ENCODE measurements at places on chromosomes 11 and 22. TPM values are rescaled to one million over a fixed set of nuclear protein-coding genes. Genes with fewer than 3 reads are reported as not detected.

VWA5A gene
- 18.1 TPM for polyA plus RNA-seq

- DNase-seq, result no peak
These were observed 44.0 kb downstream of the FDX1 start for GRCh38 chr11:110473706-110474105.

DNA sequence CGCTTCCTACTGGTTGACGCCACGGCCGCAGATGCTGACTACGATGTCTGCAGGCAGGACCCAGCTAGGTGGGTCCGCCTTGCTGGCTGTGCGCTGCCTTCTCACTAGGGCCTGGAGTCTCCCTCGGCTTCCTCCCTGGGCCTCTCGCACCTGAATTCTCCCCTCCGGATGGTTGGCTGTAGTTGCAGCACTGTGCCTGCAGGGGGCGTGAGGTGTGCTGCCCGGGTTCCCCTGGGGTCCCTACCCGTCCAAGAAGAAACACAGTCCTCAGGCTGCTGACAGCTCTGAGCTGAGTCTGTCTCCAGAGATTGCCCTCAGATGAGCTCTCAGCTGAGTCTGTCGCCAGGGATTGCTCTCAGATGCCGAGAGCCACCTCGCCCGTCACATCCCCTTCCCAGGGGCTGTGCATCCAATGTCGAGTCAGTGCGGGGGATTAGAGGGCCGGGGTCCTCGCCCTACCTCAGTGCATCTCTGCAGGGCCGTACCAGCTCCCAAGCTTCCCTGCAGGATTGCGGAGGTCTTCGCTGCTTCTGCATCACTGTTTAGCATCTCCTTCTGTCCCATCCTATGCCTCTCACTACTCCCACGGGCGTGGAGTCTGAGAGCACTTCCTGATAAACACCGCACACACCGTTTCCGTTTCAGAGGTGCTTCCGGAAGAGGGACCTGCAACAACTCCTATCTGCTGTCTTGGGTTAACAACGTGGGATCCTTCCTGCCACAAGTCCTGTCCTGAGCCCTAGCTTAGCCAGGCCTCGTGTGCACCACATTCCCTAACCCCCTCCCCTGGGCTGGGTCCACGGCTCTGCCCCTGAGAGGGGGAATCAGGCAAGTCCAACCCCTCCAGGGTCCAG is 196.9 kb downstream of the CSNK2A3 start:
- DNase-seq, result no peak

GRCh38 chr11:20600551-20600950 is 1.1 kb downstream of the SLC6A5 start:
- DNase-seq, result no peak

- peak; percentile 45 for DNase-seq
These were observed 61.6 kb downstream of the LRP5 start for GRCh38 chr11:68373815-68374501.

DNA sequence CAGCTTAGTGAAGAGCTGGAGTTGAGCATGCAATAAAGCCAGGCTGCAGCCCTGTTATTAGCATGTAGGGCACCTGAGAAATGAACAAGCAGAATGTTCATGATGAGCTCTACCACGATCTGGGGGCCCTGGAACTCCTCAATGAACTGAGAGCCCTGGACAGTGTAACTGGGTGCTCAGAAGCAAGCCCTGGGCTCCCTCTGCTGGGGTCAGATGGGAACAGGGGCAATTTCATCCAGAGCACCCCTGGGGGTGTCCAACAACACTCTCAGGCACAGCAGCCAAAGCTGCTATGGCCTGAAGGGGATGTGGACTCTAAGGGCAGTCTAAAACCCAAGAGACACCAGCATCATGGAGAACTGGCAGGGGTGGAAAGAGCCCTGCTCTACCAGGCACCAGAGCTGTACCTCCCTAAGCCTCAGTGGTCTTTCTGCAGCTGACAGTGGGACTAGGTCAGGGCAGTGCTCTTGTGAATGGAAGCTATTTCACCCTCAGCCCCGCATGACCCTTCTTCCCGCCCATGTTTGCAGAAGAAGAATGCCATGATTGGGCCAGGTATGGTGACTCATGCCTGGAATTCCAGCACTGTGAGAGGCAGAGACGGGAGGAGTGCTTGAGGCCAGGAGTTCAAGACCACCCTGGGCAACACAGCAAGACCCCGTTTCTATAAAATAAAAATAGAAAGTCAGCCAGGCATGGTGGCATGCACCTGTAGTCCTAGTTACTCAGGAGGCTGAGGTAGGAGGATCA is 28.9 kb downstream of the THOC5 start:
- DNase-seq, result no peak

- DNase-seq, result peak; percentile 59
These were observed 29.0 kb upstream of the FGF3 start for GRCh38 chr11:69848201-69848600.

DNA sequence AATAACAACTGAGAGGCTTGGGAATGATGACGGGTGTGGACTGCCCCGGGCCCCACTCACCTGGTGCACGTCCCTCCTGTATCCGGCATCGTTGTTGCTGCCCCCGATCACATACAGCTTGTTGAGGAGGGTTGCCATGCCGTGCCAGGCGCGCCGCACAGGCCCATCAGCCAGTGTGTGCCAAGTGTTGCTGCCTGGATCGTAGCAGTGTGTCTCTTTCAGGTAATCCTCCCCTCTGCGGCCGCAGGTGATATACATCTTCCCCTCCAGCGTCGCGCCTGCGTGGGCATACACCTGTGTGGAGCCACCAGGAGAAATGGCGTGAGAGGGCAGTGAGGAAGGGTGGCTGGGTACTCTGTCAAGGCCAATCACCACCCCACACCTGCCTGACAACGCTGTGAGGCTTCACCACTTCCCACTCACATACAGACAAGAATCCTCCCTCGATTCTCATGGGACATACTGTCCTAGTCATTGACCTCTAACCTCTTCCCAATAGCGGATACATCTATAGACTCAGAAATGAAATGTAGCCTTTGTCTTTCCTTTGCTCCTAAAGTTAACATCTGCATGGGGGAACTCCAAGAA is 8.9 kb upstream of the SCARF2 start:
- no peak for DNase-seq

OR8I2 gene
- polyA plus RNA-seq, result not detected

DNA sequence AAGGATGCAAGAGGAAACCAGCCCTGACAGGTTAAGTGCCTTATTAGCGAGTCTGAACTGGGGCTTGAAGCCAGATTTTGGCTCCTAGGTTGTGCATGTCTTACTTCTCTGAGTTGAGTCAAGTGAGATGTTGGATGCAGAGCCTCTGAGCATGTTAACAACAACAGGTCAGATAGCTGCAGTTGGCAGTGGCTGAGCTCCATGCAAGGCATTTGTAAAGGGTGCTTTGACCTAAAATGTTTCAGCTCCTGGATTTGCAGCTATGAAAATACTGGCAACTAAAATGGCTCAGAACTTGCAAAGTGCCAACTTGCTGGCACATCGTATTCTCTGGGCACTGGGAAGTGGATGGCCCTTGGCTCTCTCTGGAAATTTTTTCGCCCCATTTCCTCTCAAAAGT is 16.4 kb upstream of the CSRP3 start:
- DNase-seq, result no peak

DNA sequence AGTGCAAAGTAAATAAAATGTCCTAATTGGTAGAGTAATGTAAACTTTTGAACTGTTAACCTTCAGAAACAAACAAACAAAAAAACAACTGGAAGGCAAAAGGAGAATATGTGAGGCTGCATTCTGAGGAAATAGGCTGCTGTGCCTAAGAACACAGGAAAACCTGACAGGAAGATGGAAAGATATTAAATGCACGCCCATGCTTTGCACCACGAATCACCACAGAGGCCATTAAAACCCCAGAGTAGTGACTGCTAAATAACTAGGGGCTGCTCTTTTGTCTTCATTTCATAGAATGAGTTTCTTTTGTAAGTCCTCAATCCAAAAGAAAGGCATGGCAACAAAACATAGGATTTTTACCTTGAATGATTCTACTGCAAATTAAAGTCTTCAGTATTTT is 436.0 kb downstream of the RAB38 start:
- no peak for DNase-seq

POTEH gene
- not detected for polyA plus RNA-seq

GRCh38 chr22:46108564-46109473 is 41.5 kb upstream of the PPARA start:
- DNase-seq, result no peak

DNA sequence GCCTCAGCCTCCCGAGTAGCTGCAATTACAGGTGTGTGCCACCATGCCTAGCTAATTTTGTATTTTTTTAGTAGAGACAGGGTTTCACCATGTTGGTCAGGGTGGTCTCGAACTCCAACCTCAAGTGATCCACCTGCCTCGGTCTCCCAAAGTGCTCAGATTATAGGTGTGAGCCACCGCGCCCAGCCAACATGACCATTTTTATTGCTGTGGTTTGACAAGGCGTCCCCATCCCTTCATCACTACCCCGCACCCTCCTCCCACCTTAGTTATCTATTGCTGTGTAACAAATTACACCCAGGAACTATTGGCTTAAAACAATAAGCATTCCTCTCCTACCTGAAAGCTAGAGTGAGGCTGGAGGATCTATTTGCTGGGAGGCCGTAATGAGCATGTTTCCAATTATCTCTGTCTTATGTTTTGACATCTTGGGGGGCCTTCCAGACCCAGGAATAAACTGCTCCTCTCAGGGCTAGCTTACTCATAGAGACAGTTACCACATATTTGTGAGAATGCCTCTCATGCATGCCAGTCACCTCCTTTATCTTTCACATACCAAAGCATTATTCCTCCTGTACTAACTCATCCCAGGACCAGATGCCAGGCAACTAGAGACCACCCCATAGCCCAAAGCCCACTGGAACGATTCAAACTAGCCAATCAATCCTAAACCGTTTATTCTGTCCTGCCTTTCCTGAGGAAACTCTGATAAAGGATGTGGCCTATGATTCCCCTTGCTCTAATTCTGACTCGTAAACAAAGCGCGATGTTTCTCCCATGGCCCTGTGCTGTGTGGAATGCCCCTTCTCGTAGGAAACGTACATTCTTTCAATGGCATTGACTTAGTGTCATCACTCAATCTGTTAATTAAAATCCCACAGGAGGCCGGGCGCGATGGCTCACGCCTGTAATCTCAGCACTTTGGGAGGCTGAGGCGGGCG is 19.4 kb downstream of the SNU13 start:
- DNase-seq, result no peak

DNA sequence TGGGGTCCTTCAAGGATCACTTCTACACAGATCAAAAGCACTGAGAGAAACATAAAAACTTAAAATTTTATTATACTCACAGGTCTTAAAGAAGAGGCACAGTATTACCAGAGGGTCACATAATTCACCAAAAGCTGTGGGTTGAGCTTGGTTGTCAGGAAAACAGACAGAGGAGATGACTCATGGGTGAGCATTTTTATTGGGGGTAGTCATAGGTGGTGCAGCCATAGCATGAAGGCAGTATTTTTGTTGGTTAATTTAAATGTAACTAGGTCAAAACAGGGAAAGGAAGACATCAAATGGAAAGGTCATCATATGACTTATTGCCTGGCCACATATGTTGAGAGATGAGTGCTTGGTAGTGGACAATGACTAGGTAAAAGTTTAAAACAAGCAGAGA is 24.2 kb downstream of the OR5B17 start:
- no peak for DNase-seq

DNA sequence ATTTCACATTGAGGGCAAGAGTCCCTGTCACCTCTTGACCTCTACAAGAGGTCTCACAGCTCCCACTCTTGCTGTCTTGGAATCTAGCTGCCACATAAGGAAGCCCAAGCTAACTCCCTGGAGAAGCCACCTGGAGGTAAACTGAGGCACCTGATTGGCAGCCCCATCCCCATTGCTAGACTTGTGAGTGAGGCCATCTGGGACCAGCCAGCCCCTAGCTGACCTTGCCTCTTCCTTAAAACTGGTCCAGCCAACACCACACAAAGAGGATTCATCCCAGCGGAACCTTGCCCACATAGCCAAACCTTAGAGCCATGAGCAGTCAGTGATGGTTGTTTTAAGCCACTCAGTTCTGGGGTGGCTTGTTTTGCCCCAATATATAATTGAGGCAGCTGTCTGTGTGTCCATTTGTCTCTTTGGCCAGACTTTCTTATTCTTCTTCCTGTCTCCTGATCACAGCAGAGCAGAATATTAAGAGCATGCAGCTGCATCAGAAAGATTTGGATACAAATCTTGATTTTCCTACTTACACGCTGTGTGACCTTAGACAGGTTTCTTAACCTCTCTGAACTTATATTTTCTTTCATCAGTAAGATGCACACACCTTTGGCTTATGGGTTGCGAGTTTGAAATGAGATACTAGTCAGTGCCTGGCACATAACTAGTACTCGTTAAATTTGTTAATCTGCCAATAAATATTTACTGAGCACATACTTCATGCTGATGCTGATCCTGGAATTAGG is 74.3 kb upstream of the TP53I11 start:
- DNase-seq, result no peak

DNA sequence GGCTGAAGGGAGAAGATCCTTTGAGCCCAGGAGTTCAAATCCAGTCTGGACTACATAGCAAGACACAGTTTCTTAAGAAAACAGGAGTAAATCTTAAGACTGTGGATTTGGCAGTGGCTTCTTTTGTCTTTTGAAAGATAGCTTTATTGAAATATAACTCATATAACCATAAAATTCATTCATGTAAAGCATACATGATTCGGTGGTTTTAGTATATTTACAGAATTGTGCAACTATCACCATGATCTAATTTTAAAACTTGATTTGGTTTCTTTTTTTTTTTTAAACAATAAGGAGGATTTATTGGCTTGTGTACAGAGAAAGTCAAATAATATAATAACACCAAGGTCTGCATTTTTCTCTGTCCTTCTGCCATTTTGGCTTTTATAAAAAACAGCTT is 23.1 kb upstream of the PSMA1 start:
- DNase-seq, result no peak

GRCh38 chr11:55732936-55733335 is 40.3 kb upstream of the OR5D13 start:
- DNase-seq, result no peak

GRCh38 chr11:11510939-11511338 is 110.9 kb downstream of the GALNT18 start:
- DNase-seq, result no peak

SLC7A4 gene
- 0.49 TPM for polyA plus RNA-seq

- DNase-seq, result no peak
These were observed 66.9 kb downstream of the TNRC6B start for GRCh38 chr22:40244586-40244985.

DNA sequence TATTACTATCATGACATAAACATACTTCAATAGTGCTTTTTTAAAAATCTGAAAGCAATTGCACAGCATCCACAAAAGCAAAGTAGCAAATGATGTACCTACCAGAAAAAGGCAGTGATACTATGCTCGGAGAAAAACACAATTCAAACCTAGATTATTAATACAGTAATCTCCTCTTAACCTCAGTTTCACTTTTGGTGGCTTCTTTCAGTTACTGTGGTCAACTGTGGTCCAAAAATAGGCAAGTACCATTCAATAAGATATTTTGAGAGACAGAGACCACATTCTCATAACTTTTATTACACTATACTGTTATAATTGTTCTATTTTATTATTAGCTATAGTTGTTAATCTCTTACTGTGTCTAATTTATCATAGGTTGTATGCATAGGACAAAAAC is 20.8 kb downstream of the KCNA4 start:
- DNase-seq, result no peak

All from right lung (tissue), 10 donors.